Activated T-helper 1 cell treated with anti-CD3 and anti-CD28 coated beads, Interleukin-2, amount 50 U/mL, for 16 hours (primary cell): ENCODE measurements at places on chromosomes 4 and X.

DNA sequence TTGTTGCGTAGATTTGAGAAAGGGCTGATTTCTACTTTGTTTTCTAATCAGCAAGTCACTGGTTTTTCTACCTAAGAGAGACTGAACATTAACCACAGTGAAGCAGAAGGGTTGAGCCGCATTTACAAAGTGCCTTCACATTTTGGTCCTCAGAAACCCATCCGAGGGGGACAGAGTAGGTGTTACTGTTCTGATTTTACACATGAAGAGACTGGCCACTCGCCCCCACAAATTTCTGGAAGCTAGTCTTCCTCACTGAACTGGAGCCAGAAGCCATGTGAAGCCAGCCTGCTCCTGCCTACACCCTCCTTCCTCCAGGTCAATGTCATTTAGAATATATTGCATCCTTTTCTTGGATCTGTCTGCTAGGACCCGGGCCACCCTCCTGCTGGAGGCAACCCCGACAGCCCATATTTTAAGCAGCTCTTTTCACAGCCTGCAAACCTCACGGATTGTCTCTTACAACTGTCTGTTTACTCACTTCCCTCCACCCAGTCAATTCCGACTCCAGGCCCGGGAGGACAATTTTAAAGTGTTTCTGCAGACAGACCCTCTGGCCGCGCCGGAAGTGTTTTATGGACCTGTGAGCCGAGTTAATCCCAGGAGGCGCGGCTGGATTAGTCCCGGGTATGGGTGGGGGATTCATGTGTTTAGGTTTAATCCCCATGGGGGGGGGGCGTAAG, 73.2 kb upstream of the BCOR start:
- DNase-seq = no peak

DNA sequence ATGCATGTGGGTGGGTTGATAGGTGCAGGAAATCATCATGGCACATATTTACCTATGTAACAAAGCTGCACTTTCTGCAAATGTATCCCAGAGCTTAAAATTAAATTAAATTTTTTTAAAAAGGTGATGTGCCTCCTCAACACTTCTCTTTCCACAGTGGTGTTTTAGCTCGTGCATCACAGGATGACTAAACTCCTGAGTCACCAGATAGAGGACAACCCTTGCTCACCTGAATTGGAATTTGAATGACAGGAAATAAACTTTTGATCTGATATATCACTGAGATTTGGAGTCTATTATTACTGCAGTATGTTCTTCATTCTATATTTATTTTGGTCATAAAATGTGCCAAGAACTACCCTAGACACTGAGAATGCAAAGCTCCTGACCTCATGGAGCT, 185.3 kb downstream of the MAPK10 start:
- DNase-seq = no peak

DNA sequence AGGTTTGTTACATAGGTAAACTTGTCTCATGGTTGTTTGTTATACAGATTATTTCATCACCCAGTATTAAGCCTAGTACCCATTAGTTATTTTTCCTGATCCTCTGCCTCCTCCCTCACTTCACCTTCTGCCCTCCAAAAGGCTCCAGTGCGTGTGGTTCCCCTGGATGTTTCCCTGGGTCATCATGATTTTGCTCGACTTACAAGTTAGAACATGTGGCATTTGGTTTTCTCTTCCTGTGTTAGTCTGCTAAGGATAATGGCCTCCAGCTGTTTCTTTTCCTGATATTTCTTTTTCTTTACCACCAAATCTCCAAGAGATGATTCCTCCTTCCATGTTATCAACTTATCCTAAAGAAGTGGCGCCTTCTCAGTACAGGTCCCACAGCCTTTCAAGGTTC, 543.1 kb upstream of the ADGRL3 start:
- no peak for DNase-seq

DNA sequence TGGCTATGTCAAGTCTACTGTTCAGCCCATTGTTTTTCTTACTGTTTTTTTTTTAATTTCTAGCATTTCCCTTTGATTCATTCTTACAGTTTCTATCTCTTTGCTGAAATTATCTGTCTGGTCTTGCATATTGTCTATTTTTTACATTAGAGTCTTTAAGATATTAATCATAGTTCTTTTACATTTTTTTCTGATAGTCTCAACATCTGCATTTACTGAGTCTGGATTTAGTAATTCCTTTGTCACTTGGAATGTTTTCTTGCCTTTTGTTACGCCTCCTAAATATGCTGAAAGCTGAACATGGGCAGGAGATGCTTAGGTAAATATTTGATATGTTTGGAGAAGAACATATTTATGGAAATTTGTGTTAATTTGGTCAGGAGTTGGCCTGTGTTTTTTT, 10.4 kb downstream of the JADE3 start:
- no peak for DNase-seq

DNA sequence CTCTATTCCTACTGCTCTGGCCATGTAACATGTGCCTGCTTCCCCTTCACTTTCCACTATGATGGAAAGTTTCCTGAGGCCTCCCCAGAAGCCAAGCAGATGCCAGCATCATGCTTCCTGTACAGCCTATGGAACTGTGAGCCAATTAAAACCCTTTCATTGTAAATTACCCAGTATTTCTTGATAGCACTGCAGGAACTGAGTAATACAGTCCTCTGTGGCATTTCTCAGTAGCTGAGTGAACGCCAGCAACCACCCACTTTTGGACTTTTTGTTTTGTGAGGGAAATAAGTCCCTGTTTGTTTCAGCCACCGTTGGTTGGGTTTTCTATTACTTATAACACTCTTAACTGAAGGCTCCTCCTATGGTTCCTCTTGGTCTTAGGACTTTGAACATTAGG, 104.1 kb downstream of the C4orf51 start:
- no peak for DNase-seq

DNA sequence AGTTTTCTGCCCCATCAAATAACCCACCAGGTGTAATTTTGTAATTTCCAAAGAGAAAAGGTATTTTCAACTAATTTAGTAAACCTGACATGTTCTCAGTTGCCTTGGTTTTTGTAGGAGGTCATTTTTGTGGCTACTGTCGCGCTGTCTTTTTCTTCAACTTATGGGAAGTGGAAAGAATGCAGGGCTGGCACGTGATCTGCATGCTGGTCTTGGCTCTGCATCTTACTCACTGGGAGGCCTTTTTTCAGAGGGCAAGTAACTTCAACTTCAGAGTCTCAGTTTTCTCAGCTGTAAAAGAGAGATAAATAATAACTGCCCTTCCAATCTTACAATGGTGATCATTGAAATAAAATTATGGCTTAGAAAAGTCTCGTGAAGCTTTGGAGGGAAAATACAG, 109.9 kb upstream of the SMIM10 start:
- no peak for DNase-seq

DNA sequence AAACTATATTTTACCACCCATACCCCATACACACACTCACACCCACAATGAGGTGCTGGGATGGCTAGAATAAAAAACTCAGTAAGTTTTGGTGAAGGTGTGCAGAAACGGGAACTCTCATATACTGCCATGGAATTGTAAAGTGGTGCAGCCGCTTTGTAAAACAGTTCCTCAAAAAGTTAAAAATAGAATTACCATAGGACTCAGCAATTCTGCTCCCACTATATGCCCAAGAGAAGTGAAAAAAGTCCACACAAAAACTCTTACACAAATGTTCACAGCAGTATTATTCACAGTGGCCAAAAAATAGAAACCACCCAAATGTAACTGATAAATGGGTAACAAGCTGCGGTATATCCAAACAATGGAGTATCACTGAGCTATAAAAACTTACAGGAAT, 6.5 kb downstream of the CENPU start:
- DNase-seq = no peak

DNA sequence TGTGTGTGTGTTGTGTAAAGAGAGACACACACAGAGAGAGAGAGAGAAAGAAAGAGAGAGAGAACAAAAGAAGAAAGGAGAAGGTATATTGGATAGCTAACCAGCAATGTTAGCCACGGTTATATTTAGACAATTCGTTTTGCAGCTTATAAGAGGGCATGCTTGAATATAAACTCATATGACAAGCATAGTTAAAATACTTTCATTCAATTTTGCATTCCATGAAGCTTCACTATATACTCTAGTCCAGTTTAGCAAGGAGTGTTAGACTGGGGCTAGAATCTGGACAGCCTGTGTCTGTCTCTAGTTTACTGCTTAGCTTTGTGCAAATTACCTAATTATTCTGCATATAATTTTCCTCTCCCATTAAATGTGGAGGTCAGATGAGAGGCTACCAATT, 525.9 kb upstream of the ZFP42 start:
- no peak for DNase-seq

DNA sequence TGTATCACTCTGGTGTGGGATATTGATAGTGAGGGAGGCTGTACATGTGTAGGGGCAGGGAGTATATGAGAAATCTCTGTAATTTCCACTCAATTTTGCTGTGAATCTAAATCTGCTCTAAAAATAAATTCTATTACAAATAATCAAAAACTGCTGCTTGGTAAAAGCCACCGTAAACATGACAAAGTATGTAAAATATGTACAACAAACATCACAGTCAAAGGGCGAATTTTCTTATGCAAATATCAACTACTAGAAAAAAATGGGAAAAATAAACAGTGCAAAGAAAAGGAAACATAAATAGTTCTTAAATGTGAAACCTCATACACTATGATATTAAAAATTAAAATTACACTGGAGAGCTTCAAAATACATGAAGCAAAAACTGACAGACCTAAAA, 105.1 kb upstream of the DCLK2 start:
- no peak for DNase-seq

GRCh38 chrX:362351-362750, 24.4 kb downstream of the PPP2R3B start:
- DNase-seq = no peak

- no peak for DNase-seq
These were observed 263.1 kb upstream of the KLF3 start for GRCh38 chr4:38400946-38401345.

DNA sequence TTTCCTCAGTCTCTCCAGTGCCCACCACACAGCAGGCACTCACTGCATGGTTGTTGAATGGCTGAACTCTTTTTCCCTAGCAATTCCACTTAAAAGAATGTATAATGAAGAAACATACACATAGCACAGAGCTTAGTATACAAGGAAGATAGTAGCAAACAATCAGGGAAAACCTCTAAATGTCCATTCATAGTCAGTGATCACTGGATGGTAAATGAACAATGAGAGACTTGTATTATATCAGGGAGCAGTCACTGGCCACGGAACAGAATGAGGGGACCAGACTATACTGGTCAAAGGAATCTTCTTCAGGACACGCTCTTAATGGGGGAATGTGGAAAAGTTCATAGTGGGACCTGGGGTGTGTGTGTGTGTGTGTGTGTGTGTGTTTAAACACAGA, 43.6 kb upstream of the FAM156A start:
- DNase-seq = no peak

- DNase-seq = no peak
These were observed 6.6 kb upstream of the CPLX1 start for GRCh38 chr4:832536-832935.

DNA sequence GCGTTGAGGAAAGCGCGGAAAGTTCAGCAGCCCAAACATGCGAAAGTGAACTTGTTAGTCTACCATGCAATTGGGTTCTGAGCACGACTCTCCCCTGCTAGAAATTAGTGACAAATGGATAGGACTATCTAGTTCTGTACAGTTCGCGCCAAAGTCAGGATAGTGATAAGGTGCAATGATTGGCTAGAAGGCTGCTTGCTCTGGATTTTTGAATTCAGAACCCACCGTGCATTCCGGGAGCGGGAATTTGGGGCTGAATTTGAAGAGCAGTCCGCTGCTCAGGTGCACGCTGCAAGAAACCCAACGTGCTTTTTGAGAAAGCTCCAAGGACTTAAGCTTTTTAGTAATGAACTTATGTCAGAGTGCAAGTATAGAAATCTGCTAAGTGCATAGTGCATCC, 732 bp upstream of the ESX1 start:
- no peak for DNase-seq

DNA sequence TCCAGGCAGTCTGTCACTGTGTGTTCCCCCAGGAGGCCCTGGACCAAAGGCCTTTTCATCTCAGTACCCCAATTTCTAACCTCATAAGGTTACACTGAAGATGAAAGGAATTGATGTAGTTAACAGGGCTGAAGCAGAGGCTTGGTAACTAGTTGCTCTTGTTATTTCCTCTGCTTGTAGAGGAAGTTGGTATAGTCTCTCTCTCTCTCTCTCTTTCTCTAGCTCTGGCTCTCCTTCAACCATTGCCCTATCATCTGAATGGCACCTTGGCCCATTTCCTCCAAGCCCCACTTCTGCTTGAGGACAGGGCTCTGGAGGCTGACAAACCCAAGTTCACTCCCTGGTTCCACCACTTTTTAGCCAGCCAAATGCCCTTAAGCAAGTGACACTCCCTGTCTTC, 96.1 kb downstream of the MAMLD1 start:
- DNase-seq = no peak

- no peak for DNase-seq
These were observed 57.7 kb upstream of the C4orf54 start for GRCh38 chr4:99715286-99715685.

GRCh38 chr4:72208421-72209075, 176.7 kb downstream of the NPFFR2 start:
- DNase-seq = no peak

GRCh38 chr4:168604496-168605373, 107.9 kb downstream of the PALLD start:
- DNase-seq = no peak

- no peak for DNase-seq
These were observed 17.8 kb downstream of the DKK2 start for GRCh38 chr4:107018344-107018735.

DNA sequence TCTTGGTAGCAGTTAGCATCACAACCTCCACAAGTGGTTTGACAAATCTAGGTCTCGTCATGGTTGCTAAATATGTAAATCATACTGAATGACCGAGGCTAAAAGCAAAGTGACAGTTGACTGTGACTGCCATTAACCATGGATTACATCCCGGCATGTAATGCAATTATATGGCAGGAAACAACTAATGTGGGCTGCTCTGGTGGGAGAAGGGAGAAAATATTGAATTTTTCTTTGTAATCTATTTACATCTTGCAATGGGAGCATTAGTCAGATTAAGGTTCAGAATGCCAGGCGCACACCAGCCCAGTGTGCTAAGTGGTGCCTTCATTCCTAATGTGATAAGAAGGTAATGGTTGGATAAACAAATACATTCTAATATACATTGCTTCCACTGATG, 35.8 kb downstream of the UNC5C start:
- no peak for DNase-seq

DNA sequence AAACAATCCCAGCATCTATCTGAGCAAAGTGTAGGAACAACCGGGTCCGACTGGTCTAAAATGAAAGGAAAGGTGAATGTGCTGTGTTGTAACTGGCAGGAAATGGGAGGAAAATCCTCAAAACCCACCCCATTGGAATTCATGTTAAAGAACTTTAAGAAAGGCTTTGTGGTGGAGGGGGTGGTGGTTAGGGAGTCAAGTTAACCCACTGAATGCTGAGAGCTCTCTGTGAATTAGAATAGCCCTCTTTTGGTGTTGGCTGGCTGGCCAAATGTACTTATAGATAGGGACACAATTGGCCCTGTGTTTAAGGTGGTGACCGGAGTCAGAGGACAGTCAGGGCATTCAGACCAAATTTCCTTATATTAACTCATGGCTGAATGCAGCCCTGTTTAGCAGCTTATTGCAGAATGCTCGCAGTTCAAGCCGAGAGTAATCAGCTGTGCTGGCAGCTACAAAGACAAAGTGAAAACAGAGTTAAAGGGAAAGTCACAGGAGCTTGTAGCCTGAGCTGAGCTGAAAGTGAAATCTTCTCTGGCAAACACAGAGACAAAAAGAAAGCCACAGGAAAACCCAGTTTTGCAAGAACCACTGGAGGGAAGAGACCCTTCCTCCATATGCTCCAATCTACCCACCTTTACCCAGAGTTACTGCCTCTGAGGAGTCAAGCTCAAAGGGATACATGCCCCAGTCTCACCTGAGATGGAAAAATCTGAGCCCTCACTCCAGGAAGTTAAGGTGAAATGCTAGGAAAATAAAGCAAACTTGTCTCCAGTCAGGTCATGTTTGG, 38.5 kb upstream of the UGT2B7 start:
- no peak for DNase-seq
